ENCODE measurements at places on chromosomes 4 and X. TPM values are rescaled to one million over a fixed set of nuclear protein-coding genes. Genes with fewer than 3 reads are reported as not detected.

GPR119 gene
- not detected for total RNA-seq

OTC gene
- total RNA-seq, result 1.7 TPM

TAF7L gene
- total RNA-seq, result not detected

LONRF3 gene
- total RNA-seq, result 24.4 TPM

DNA sequence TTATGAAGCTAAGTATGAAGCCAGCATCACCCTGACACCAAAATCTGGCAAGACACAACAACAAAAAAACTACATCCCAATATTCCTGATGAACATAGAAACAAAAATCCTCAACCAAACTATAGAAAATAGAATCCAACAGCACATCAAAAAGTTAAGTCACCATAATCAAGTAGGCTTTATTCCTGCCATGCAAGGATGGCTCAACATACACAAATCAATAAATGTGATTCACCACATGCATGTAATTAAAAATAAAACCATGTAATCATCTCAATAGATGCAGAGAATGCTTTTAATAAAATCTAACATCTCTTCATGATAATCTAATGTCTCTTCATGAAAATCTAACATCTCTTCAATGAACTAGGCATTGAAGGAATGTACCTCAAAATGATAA is 249.4 kb upstream of the GK2 start:
- no peaks in the 10 kb centered on the region for H3K27me3 ChIP-seq
- H3K4me1 ChIP-seq, result no peaks in the 10 kb centered on the region
- H3K27ac ChIP-seq, result no peak overlapping the region
- H3K4me3 ChIP-seq, result no peak overlapping the region
- no peak for DNase-seq

DNA sequence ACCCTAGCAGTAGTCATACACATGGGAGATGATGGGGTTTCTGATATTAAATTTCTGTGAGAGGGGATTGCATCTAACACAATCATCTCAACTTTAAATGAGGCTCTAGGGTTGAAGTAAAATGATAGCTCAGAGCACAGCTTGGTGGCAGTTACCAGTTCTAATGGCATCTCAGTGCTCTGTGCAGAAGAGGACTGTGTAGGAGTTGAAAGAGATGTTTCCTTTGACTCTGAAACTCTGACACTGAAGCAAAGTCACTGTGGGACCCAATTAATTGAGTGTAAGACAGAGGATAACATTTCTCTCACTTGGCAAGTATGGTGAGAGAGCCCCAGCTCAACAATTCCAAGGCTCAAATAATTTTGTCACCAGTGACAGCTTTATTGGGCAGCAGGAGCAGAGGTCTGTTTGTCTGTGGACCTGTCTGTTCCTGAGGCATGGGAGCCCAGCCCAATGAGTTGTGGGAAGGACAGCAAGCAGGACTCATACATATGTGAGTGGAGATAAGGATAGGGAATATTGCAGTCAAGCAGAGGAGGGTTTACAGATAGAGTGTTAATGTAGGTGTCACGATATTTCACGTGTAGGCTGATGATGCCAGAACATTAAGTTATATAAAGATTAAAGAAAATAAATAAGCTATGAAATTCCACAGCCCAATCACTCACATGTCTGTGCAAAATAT is 76.7 kb upstream of the NAF1 start:
- H3K4me3 ChIP-seq, result no peak overlapping the region
- H3K27me3 ChIP-seq, result peaks cover 2% of the 10 kb centered on the region
- no peak for DNase-seq
- H3K36me3 ChIP-seq, result no peaks in the 10 kb centered on the region

GRCh38 chr4:176964116-176964691 is 171.5 kb upstream of the VEGFC start:
- H3K4me3 ChIP-seq, result no peak overlapping the region
- H3K27ac ChIP-seq, result no peak overlapping the region
- no peaks in the 10 kb centered on the region for H3K36me3 ChIP-seq
- DNase-seq, result no peak

DNA sequence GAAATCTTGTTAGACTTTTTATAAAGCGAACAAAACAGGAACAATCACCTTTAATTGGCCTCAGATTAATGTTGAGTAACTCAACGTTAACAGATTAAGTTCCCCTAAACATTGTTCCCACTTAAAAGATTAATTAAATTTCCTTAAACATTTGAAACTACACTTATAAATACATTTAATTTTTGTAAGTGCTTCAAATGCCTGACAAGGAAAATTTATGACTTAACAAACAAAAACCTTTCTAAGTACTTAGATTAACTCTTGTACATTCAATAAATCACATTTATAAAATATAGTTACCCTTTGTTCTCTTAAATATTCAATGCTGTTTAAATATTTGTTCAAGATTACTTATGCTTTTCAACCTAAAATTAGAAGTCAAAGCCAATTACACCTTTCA is 39.4 kb upstream of the OCIAD2 start:
- H3K4me1 ChIP-seq, result no peaks in the 10 kb centered on the region
- no peaks in the 10 kb centered on the region for H3K36me3 ChIP-seq
- no peak for DNase-seq
- no peaks in the 10 kb centered on the region for H3K27me3 ChIP-seq
- H3K4me3 ChIP-seq, result no peak overlapping the region
- H3K27ac ChIP-seq, result no peak overlapping the region

DNA sequence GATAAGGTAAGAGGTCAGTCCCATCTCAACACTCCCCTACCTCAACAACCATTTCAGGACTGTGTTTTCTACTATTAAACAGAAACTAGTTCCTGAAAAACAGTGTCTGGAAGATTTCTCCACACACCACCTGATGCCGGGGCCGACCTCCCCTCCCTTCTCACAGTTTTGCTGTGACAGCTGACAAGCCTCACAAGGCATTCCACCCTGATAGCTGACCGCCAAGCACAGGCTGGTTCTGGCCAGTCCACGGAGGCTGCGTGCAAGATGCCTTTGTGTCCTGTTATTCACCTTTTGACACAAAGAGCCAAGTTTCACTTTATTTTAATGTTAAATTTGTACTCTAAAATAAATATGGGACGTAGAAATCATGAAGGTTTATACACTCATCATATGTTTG is 758.6 kb downstream of the PDHA2 start:
- no peaks in the 10 kb centered on the region for H3K36me3 ChIP-seq
- H3K27ac ChIP-seq, result no peak overlapping the region
- H3K27me3 ChIP-seq, result no peaks in the 10 kb centered on the region
- H3K4me3 ChIP-seq, result no peak overlapping the region
- H3K4me1 ChIP-seq, result no peaks in the 10 kb centered on the region
- DNase-seq, result no peak

GRCh38 chrX:12229986-12230385 is 91.7 kb downstream of the FRMPD4 start:
- no peaks in the 10 kb centered on the region for H3K4me1 ChIP-seq
- H3K27ac ChIP-seq, result no peak overlapping the region
- DNase-seq, result no peak
- H3K4me3 ChIP-seq, result no peak overlapping the region
- no peaks in the 10 kb centered on the region for H3K36me3 ChIP-seq

- H3K4me3 ChIP-seq, result no peak overlapping the region
- no peak for DNase-seq
- H3K36me3 ChIP-seq, result no peaks in the 10 kb centered on the region
- no peaks in the 10 kb centered on the region for H3K27me3 ChIP-seq
- H3K4me1 ChIP-seq, result no peaks in the 10 kb centered on the region
These were observed 503.6 kb downstream of the IL1RAPL1 start for GRCh38 chrX:29090811-29091210.

GRCh38 chr4:39044956-39045826 is 13.0 kb upstream of the TMEM156 start:
- peaks cover 39% of the 10 kb centered on the region for H3K4me1 ChIP-seq
- H3K36me3 ChIP-seq, result no peaks in the 10 kb centered on the region
- H3K4me3 ChIP-seq, result peak overlapping the region; percentile 66
- H3K27ac ChIP-seq, result peak overlapping the region; percentile 81
- no peaks in the 10 kb centered on the region for H3K27me3 ChIP-seq

DNA sequence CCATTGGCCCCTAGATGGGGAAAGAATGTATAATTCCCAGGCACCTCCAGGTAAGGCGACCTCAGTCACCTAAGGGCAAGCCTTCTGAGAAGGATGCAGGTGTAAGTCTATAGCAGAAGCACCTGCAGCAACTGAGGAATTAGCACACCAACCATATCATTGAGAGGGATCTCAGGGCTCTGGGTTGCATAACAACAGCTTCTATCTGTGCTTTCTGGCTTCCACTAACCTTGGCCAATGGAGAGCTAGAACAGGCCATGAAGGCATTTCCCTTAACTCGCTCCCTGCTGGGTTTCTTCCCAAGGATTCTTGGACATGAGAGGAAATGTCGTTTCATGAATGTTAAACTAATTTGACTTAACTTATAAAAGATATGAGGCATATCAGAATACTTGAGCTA is 177.8 kb upstream of the GK2 start:
- H3K27ac ChIP-seq, result no peak overlapping the region
- no peaks in the 10 kb centered on the region for H3K36me3 ChIP-seq
- no peaks in the 10 kb centered on the region for H3K27me3 ChIP-seq
- no peak for DNase-seq
- no peak overlapping the region for H3K4me3 ChIP-seq

DNA sequence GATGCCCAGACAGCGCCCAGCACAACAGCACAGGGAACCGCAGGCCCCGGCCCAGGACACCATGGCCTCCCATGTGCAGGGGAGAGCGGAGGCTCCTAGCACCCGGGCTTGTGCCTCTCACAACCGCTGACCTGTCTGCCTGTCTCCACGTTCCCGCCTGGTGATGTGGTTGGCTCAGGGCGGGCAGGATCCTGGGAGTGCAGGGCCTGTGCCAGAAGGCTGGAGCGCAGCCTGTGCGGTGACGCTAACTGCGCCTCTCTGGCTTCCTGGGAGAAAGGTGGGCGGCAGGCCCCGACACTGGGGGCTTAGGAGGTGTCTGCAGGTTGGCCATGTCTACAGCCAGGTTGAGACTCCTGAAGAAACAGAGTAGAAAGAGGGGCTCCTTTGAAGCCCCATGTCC is 48.7 kb downstream of the CPZ start:
- H3K4me1 ChIP-seq, result no peaks in the 10 kb centered on the region
- no peaks in the 10 kb centered on the region for H3K36me3 ChIP-seq
- no peaks in the 10 kb centered on the region for H3K27me3 ChIP-seq
- peak; percentile 53 for DNase-seq

- H3K4me3 ChIP-seq, result no peak overlapping the region
- no peak overlapping the region for H3K27ac ChIP-seq
- H3K27me3 ChIP-seq, result no peaks in the 10 kb centered on the region
These were observed 120.0 kb downstream of the PDLIM5 start for GRCh38 chr4:94571715-94572114.

DNA sequence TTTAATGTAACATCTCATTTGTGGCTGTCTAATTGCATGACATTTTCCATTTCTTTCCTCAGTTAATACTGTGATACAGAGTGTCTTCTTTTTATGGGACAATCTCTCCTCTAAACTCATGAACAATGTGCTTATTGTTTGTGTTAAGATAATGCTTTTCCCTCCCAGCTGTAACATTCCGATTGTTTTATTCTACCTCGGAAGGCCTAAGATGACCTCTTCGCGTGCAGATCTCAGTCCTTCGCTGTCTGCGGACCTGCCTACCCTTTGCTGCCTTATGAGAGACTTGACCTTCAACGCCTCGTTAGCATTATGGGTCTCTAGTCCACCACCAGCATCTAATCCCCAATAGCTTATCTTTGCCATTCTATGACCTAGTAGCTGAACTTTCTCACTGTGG is 29.8 kb upstream of the ZFP42 start:
- H3K27me3 ChIP-seq, result no peaks in the 10 kb centered on the region
- no peak overlapping the region for H3K4me3 ChIP-seq
- no peaks in the 10 kb centered on the region for H3K4me1 ChIP-seq
- H3K27ac ChIP-seq, result no peak overlapping the region
- no peak for DNase-seq
- no peaks in the 10 kb centered on the region for H3K36me3 ChIP-seq

DNA sequence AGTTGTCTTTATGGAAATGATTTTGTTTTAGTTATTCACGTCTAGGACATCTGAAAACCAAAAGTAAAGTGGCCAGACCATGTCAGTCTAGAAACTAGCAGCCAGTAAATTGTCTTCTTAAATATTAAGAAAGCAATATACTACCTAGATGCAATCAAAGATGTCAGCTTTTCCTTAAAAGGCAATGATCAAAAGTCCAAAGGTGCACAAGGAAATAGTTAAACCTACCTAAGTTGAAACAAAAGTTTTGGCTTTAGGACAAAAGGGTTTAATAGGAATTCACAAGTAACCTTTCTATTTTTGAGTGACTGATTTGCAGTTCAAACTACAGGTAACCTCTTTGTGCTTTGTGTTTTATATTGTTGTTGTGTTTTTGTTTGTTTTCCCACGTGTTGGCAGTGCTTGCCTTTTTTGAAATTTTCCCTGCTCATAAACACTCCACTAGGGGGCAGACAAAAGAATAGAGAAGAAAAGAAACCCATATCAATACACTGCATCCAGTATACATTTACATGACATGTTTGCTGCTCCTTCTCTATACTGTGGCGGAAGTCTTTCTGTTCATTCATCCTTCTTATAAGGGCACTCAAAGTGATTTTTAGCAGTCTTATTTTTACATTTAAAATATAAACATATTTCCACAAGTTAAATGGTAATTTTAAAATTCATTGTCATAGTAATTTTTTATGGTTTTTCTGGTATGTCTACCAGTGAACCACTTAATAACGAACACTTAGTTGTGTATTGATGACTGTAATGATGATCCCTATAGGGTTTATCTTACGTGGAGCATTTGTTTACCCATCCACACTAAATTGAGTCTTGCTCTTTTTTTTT is 62.7 kb downstream of the GAB1 start:
- no peak for DNase-seq
- no peaks in the 10 kb centered on the region for H3K36me3 ChIP-seq
- no peaks in the 10 kb centered on the region for H3K27me3 ChIP-seq
- no peak overlapping the region for H3K4me3 ChIP-seq
- H3K4me1 ChIP-seq, result peaks cover 32% of the 10 kb centered on the region

DNA sequence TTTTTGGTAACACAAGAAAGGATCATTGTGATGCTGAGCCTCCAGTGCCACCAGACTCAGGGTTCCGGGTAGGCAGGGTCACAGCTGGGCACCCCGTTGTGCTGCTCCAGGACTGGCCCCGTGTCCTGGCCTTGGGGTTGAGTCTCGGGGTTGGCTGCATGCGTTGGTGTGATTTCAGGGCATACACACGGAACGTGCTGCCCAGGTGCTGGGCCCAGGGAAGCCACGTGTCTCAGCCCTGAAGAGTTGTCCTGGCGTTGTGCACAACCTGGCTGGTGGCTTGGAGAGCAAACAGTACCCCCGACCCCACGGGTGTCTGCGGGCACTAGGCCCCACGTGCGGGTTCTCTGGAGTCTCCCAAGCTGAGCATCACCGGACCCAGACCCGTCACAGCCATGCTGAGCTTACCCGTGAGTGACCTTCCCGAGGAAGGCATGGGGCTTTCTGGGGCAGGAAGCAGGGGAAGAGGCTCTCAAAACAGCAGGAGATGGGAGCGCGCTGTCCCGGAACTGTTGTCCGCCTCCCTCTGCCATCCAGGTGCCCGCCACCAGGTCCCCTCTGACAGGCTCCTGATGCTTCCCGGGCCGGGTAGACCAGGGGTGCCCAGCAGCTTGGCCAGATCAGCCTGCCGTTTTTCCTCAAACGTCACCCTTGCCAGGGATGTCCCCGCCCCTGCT is 66.1 kb upstream of the ENPP6 start:
- no peaks in the 10 kb centered on the region for H3K27me3 ChIP-seq
- H3K4me3 ChIP-seq, result peak overlapping the region; percentile 25
- no peaks in the 10 kb centered on the region for H3K36me3 ChIP-seq
- peak overlapping the region; percentile 47 for H3K27ac ChIP-seq
- no peak for DNase-seq

GRCh38 chr4:102780476-102781144 is 19.8 kb upstream of the MANBA start:
- H3K36me3 ChIP-seq, result no peaks in the 10 kb centered on the region
- no peak overlapping the region for H3K4me3 ChIP-seq
- DNase-seq, result no peak
- no peaks in the 10 kb centered on the region for H3K27me3 ChIP-seq

All from upper lobe of right lung (tissue), 1 donor.